ENCODE measurements at places on chromosomes 11 and 22.

DNA sequence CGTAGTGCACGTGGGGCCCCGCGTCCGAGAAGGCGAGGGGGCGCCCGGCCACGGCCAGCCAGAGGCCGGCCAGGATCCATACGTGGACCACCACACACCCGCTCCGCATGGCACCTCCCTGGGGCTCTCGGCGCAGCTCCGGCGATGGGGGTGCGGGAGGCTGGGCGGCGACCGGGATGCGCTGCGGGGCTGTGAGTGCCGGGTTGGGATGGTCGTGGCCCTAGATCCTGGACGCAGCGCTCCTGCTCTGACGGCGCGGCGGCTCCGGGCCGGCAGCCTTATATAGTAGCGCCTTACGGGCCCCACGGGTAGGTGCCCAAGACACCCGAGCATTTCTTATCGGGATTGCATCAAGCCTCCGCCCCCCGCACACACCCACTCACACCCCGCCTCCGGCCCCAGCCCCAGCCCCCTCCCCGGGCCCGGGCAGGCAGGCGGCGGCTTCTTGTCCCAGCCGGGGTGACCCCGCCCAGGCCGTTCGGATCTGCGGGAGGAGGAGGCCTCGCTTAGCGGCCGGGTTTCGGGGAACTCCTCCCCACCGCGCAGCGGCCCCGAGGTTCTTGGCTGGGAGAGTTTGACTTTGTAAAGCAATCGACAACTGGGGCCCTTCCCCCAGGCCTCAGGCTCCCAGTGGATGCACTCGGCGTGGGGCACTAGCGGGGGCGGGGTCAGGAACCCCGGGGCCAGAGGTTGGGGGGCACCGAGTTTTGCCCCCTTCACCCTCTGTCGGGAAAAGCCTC is at the start of gene FGF19:
Gene FGF19 (minus strand): TSS at position 255 of the 740 bp plus-strand sequence. CDS start 146 bp downstream, at position 109.
- DNase-seq, result no peak

- no peak for DNase-seq
These were observed 9.0 kb upstream of the PCF11 start for GRCh38 chr11:83147895-83148294.

- DNase-seq, result no peak
These were observed 50.2 kb upstream of the TP53I11 start for GRCh38 chr11:45000918-45001317.

GRCh38 chr11:72730737-72731136 is 21.5 kb downstream of the ARAP1 start:
- DNase-seq, result no peak

- no peak for DNase-seq
These were observed 92.8 kb downstream of the BRD1 start for GRCh38 chr22:49734882-49735281.

DNA sequence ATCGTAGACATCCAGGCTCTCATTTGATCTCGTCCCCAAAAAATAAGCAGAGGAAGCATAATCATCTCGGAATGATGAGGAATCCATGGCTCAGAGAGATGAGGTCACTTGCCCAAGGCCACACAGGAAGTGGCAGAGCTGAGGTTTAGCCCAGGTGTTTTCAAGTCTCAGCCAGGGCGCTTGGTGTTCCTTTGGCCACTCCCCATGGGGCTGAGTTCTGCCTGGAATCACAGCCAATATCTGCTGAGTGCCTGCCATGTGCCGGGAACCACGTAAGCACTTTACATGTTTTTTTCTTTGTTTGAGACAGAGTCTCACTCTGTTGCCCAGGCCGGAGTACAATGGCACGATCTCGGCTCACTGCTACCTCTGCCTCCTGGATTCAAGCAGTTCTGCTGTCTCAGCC is 29.5 kb upstream of the MYH9 start:
- no peak for DNase-seq

DNA sequence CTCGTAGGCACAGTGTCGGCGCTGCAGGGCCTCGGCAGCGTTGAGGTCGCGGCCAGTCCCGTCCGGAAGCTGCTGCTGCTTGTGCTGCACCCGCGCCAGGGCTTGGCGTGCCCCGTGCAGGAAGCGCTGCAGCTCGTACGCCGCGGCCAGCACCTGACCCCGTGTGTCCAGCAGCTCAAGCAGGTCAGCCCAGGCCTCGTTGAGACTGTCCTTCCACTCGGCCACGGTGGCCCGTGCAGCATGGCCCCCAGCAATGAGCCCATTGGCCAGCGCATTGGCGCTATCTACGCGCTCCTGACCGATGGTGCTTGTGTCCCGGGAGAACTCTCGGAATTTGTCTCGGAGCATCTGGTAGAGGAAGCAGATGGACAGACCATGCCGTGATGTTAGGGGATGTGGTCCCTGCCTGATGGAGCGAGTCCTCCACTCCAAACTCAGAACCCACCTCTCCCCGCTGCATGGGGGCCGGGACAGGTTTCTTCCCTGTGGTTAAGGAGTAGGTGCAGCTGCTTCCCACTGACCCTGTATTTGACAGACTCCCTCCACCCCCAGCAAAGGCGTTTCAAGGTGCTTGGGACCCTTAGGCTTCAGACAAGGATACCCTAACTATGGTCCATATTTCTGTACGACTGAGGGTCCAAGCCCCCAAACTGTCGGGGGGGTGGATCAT is 13.8 kb upstream of the RBM4B start:
- no peak for DNase-seq

DNA sequence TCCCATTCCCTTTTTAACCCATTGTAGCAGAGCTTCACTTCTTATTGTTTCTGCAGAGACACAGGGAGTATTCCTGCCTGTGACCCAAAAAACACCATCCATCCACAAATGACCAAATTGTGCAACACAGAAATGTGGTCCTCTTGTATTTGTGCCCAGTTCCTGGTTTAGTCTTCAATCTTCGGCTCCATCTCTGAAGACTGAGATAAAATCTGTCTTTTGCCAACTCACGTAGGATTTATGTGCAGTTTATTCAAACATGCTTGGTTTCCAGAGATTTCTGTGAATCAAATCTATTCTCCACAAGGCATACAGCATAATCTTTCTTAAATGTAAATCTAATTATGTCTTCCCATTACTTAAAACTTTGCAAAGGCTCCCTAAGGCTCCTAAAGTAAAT is 307.0 kb downstream of the AASDHPPT start:
- DNase-seq, result no peak
